ENCODE measurements at places on chromosomes 11 and 22. TPM values are rescaled to one million over a fixed set of nuclear protein-coding genes. Genes with fewer than 3 reads are reported as not detected.

OR5B2 gene
- not detected for total RNA-seq

C1QTNF4 gene
- total RNA-seq: 0.17 TPM

OR2AT4 gene
- not detected for total RNA-seq

GAL gene
- total RNA-seq: 4.8 TPM

C11orf86 gene
- not detected for total RNA-seq

TTC36 gene
- 1.3 TPM for total RNA-seq

ADM2 gene
- total RNA-seq: 2.3 TPM

GRK3 gene
- total RNA-seq: 0.83 TPM

WT1 gene
- total RNA-seq: not detected

ATG2A gene
- total RNA-seq: 19.6 TPM

LGR4 gene
- 8.3 TPM for total RNA-seq

CFAP300 gene
- 4.3 TPM for total RNA-seq

PRAME gene
- not detected for total RNA-seq

LRRN4CL gene
- 89.6 TPM for total RNA-seq

MS4A6E gene
- not detected for total RNA-seq

ARHGAP8 gene
- total RNA-seq: not detected

P2RY2 gene
- total RNA-seq: not detected

MIOX gene
- 0.15 TPM for total RNA-seq

PKNOX2 gene
- 0.73 TPM for total RNA-seq

FAM111A gene
- 62.7 TPM for total RNA-seq

CNGA4 gene
- not detected for total RNA-seq

PARVG gene
- not detected for total RNA-seq

SLC22A9 gene
- total RNA-seq: not detected

KREMEN1 gene
- total RNA-seq: 13.9 TPM

SYCE3 gene
- not detected for total RNA-seq

KLHL35 gene
- 3.3 TPM for total RNA-seq

SLCO2B1 gene
- under 0.01 TPM for total RNA-seq

MN1 gene
- 16.0 TPM for total RNA-seq

MMP27 gene
- 0.44 TPM for total RNA-seq

LRRC56 gene
- 0.73 TPM for total RNA-seq

TIMP3 gene
- total RNA-seq: 614 TPM

SF1 gene
- 106 TPM for total RNA-seq

LRRC74B gene
- not detected for total RNA-seq

OR10G8 gene
- not detected for total RNA-seq

C11orf21 gene
- total RNA-seq: not detected

EIF4ENIF1 gene
- total RNA-seq: 8.6 TPM

ZC3H7B gene
- 39.6 TPM for total RNA-seq

TMPRSS6 gene
- total RNA-seq: not detected

C11orf87 gene
- not detected for total RNA-seq

TSKU gene
- total RNA-seq: 7.3 TPM

CCDC73 gene
- not detected for total RNA-seq

BARX2 gene
- not detected for total RNA-seq

GUCD1 gene
- total RNA-seq: 245 TPM

FAM227A gene
- total RNA-seq: 1.2 TPM

OR52E8 gene
- not detected for total RNA-seq

MPEG1 gene
- not detected for total RNA-seq

AASDHPPT gene
- total RNA-seq: 45.7 TPM

GGT5 gene
- 1.2 TPM for total RNA-seq

RAPSN gene
- 0.17 TPM for total RNA-seq

RTN4R gene
- 0.15 TPM for total RNA-seq

Measured in smooth muscle cell of trachea (primary cell).